ENCODE measurements at places on chromosomes 4 and X.

DNA sequence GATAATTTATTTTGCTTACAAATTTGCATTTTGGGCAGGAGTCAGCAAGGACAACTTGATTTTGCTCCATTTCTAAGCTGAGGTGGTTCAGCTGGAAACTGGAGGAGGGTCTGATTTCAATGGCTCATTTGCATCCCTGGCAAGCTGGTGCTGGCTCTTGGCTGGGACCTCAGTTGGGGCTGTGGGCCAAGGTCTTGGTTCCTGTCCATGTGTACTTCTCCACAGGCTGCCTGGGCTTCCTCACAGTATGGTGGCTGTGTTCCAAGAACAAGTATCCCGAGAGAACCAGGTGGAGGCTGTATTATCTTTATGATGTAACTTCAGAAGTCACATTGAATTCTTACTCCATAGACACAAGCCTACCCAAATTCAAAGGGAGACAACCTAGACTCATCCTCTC is 77.0 kb upstream of the STX18 start:
- no peak for DNase-seq

DNA sequence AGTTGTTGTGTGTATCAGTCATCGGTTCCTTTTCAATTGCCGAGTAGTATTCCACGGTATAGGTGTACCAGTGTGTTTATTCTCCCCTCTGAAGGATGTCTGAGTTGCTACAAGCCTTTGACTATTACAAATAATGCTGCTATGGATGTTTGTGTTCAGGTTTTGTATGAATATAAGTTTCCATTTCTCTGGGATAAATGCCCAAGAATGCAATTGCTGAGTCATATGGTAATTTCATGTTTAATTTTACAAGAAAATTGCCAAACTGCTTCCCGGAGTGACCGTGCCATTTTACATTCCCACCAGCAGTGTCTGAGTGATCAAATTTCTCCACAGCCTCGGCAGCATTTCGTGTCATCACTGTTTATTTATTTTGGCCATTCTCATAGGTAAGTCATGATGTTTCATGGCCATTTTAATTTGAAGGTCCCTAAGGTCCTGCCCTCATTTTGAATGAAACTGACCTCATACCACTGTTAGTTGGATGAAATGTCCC is 73.9 kb downstream of the IRF2 start:
- no peak for DNase-seq

GRCh38 chr4:163568843-163569242 is 74.4 kb downstream of the TMA16 start:
- DNase-seq = no peak

- peak; percentile 12 for DNase-seq
Measured at GRCh38 chr4:79467246-79467932, 59.4 kb upstream of the GK2 start.
